ENCODE measurements at places on chromosomes 6 and 20. TPM values are rescaled to one million over a fixed set of nuclear protein-coding genes. Genes with fewer than 3 reads are reported as not detected.

ESR1 gene
- total RNA-seq, result not detected

- no peak for DNase-seq
Measured at GRCh38 chr6:134703206-134703605, 246.7 kb downstream of the ALDH8A1 start.

DNA sequence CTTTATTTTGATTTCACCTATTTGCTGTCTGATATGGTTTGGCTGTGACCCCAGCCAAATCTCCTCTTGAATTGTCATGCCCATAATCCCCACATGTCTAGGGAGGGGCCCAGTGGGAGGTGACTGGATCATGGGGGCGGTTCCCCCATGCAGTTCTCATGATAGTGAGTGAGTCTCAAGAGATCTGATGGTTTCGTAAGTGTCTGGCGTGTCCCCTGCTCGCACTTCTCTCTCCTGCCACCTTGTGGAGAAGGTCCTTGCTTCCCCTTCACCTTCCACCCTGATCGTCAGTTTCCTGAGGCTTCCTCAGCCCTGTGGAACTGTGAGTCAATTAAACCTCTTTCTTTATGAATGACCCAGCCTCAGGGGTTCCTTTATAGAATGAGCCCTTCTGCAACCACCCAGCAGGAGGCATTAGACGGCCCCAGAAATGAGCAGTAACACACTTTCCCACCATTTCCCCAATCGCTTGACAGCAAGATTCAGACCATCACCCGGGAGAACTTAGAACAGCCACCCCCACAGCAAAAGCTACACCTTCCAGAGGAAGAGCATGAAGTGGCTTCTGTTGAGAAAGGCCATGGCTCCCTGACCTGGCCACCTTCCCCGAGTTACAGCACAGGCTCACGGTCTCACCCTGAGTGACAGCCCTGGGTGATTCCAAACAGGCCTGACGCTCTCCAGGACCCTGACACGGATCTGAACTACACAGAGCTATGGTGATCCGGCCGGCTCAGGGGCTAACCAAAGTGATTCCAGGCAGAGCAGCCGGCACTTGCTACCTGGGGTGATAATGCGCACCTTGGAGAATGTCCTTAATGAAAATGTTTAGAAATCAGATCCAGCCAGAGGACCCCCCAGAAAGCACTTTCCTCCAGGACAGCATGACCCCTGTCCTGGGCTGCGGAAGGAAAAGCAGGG is 131.2 kb upstream of the CDH4 start:
- DNase-seq, result peak; percentile 67

GRCh38 chr6:74805916-74806696 is 399.7 kb downstream of the COL12A1 start:
- no peak for DNase-seq

Measured in HepG2 (cell line).